ENCODE measurements at places on chromosomes 3 and 15. TPM values are rescaled to one million over a fixed set of nuclear protein-coding genes. Genes with fewer than 3 reads are reported as not detected.

Gene KNG1
- not detected for total RNA-seq

Gene CALML4
- 8.5 TPM for total RNA-seq

Gene FBXO40
- total RNA-seq = not detected

Gene CLDN16
- total RNA-seq = not detected

Gene SFMBT1
- total RNA-seq = 8.6 TPM

Gene CPB1
- not detected for total RNA-seq

Gene PTX3
- 0.78 TPM for total RNA-seq

Gene IGSF10
- total RNA-seq = 0.51 TPM

Gene ALS2CL
- 9.4 TPM for total RNA-seq

Gene BDH1
- total RNA-seq = 4.2 TPM

Gene HESX1
- 0.38 TPM for total RNA-seq

Gene ARGFX
- not detected for total RNA-seq

Gene CPNE9
- 0.15 TPM for total RNA-seq

Gene TNFAIP8L3
- 29.1 TPM for total RNA-seq

Gene NAA80
- 6.2 TPM for total RNA-seq

Gene CCK
- 1.1 TPM for total RNA-seq

Gene KIF15
- total RNA-seq = 9.2 TPM

Gene CCDC174
- total RNA-seq = 14.0 TPM

Gene CHAC1
- 10.0 TPM for total RNA-seq

Gene C3orf49
- not detected for total RNA-seq

Gene TIMP4
- total RNA-seq = 13.0 TPM

Gene MAGI1
- 3.8 TPM for total RNA-seq

Gene CMTM7
- 39.7 TPM for total RNA-seq
